Aorta (tissue), 5 donors: ENCODE measurements at places on chromosomes 12 and 14. TPM values are rescaled to one million over a fixed set of nuclear protein-coding genes. Genes with fewer than 3 reads are reported as not detected.
A peak's percentile ranks its signal among the peaks of the same experiment; 100 is the strongest.

GRCh38 chr14:55302367-55303124, 31.3 kb downstream of the FBXO34 start:
- no peak overlapping the region for H3K27ac ChIP-seq
- no peak for DNase-seq
- peaks cover 7% of the 10 kb centered on the region for H3K4me1 ChIP-seq
- H3K27me3 ChIP-seq, result no peaks in the 10 kb centered on the region
- peaks cover 4% of the 10 kb centered on the region for H3K36me3 ChIP-seq
- no peak overlapping the region for H3K4me3 ChIP-seq

DNA sequence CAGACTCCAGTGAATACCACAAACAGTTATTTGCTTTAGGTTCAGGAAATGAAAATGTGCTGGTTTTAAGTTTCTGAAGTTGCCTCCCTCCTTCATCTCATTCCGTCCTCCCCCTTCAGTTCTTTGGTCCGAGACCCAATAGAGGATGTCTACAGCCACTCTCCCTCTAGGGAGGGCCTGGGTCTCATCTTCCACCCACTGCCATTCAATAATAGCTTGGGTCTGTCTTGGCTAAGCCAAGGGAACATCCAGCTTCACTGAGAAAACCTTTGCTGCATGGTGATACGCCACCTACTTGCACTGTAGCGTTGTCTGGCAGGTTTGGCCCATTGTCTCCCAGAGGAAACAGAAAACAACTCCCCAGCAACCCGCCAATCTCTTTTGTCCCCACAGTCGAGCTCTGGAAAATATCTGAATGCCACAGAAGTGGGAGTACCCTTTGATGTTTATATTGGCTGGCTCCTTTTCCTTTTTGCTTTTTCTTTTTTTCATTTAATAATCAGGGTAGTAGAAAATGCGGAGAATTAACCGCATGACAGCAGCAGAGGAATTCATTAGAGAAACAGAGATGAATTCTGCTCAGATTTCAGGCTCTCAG, 380.1 kb downstream of the RAD51B start:
- H3K27me3 ChIP-seq, result no peaks in the 10 kb centered on the region
- H3K36me3 ChIP-seq, result no peaks in the 10 kb centered on the region
- H3K4me3 ChIP-seq, result peak overlapping the region; percentile 48
- no peak overlapping the region for H3K27ac ChIP-seq
- H3K4me1 ChIP-seq, result peaks cover 5% of the 10 kb centered on the region

DNA sequence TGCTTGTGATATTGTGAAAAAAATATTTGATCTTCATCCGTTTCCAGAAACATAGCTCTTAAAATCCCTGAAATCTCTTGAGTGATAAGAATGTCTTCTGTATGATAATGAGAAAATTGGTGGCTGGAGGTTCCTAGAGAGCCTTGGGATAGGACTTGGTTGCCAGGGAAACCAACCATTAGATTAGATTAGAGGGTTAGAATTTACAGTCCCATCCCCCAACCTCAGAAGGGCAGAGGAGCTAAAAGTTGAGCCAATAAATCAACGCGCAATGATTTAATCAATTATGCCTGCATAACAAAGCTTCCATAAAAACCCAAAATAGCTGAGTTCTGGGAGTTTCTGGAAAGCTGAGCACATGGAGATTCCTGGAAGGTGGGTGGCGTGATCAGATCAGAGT, 10.6 kb downstream of the SEL1L start:
- H3K4me3 ChIP-seq, result no peak overlapping the region
- no peak for DNase-seq
- H3K27ac ChIP-seq, result no peak overlapping the region
- H3K4me1 ChIP-seq, result no peaks in the 10 kb centered on the region

- H3K27ac ChIP-seq, result no peak overlapping the region
- no peaks in the 10 kb centered on the region for H3K36me3 ChIP-seq
- peaks cover 2% of the 10 kb centered on the region for H3K4me1 ChIP-seq
- no peaks in the 10 kb centered on the region for H3K27me3 ChIP-seq
- H3K4me3 ChIP-seq, result no peak overlapping the region
- DNase-seq, result no peak
These were observed 9.8 kb downstream of the BTBD7 start for GRCh38 chr14:93322929-93323599.

Gene FSCB
- not detected for total RNA-seq

DNA sequence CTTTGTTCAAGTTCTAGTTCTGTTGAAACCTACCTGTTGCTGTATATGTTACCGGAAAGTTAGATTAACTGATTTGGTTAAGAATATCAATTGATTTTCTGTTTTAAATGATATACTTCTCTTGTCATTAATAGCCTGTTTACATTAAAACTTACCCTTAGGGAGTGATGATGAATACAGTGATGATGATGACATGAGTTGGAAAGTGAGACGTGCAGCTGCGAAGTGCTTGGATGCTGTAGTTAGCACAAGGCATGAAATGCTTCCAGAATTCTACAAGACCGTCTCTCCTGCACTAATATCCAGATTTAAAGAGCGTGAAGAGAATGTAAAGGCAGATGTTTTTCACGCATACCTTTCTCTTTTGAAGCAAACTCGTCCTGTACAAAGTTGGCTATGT, 33.0 kb downstream of the CAND1 start:
- H3K4me3 ChIP-seq, result no peak overlapping the region
- DNase-seq, result no peak
- no peaks in the 10 kb centered on the region for H3K27me3 ChIP-seq
- H3K27ac ChIP-seq, result no peak overlapping the region
